HCEC 1CT (cell line): ENCODE measurements at places on chromosomes 7 and 10.

DNA sequence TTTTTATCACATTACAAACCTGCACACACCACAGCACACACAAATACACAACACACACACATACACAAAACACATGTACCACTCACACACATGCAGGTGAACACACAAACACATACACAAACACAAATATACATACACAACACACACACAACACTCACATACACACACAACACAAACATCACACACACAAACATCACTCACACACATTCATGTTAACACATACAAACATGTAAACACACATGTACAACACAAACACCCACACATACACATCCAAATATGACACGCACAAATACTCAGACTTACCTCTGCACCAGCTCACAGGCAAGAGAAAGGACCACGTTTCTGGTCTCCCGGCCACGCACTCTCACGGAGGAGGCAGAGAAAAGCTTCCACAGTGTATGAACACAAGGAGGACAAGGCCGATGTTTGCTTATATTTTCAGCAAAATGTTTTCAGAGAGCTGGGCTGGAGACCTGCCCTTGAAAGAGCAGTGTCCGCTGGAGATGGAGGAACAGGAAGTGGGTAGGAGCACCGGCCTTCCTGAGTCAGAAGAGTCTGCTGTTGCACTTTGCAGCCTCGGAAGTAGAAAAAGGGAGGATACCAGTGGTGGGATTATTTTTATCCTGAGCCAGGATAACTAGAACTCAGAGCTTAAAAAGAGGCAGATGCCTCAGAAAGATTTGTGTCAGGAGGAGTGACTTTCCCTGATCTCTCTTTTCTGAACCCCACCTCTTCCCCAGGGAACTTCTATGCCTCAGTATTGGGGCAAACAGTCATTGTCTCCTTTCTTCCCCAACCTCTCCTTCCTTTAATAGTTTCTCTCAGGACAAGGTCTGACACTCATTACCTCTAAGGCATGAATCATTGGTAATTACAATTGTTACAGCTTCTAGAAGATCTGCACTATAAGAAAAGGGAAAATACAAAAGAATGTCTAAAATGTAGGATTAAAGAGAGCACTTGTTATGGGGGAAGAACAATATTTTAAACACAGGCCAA lies at the start of gene GIMAP6:
Gene GIMAP6 (minus strand): TSS at position 520 of the 999 bp plus-strand sequence. CDS start 2,243 bp downstream, outside the sequence.
- DNase-seq, result no peak

DNA sequence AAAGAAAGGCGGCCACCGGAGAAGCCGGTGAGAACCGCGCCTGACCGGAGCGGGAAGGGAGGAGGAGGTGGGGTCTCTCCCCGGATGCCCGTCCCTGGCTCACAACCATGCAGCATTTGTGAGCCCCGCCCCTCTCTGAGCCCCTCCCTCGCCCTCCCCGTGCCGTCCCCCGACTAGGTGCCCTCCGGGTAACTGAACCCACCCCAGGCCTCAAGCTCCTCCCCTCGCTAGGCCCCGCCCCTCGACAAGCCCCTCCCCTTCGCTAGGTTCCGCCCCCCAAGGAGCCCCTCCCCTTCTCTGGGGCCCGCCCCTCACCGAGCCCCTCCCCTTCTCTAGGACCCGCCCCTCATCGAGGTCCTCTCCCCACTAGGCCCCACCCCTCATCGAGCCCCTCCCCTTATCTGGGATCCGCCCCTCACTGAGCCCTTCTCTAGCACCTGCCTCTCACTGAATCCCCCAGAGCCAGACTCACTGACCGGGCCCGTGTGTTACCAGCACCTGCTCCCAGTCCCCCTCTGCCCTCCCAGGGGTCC lies 42.2 kb upstream of the HSPB1 start:
- peak; percentile 9 for DNase-seq

DNA sequence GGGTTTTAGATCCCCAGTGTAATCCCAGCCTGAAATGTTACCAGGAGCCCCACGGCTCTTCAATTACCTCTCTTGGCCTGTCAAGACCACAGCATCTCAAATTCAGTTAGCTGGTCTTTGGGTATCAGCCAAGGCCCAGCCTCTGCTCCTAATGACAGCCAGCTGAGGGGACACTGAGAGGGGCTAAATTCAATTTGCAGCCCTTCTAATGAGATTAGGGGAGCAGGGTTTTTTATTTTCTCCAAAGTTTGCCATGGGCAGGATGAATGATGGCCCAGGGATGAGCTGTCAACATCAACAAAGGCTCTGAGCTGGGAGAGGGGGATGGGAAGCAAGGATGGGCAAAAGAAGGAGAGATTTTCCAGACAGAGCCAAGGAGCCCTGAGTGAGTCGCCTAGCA lies 116.8 kb upstream of the TBX20 start:
- no peak for DNase-seq

DNA sequence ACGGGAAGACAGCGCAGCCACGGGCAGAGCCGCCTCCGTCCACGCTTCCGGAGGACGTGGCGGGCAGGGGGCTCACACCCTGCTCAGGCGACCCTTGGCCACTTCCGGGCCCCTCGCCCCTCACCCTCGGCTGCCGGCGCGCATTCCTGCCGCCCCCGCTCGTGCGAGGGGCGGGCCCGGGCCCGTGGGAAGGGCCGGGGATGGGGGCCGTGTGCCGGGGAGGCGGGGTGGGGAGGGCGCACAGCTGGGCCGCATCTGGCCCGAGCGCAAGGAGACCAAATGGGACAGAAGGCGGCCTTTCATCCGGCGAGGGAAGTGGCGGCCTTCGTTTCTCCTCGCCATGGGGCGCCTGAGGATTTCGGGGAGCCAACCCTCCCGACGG lies 846 bp upstream of the LFNG start:
- DNase-seq, result no peak
